Fibroblast of lung (primary cell): ENCODE measurements at places on chromosomes 1 and 21. TPM values are rescaled to one million over a fixed set of nuclear protein-coding genes. Genes with fewer than 3 reads are reported as not detected.

DNA sequence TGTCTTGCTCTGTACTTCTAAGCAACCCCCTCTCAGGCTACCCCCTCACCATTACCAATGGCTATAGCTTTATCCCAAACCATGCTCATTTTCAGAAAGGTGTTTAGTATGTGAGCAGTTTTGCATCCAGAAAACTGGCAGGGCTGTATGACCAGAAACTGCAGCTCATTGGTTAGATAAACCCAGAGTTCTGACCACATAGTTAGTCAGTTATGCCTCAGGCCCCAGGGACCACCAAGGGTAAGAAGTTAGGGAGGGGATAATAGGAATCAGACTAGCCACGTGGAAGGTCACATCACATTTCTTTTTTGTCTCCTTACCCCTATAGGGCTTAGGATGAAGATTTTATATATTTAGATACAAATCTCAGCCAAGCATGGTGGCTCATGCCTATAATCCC, 1.2 kb downstream of the ITGA10 start:
- H3K36me3 ChIP-seq = peaks cover 9% of the 10 kb centered on the region
- H3K27ac ChIP-seq = no peak overlapping the region
- H3K4me3 ChIP-seq = no peak overlapping the region
- no peaks in the 10 kb centered on the region for H3K27me3 ChIP-seq

DNA sequence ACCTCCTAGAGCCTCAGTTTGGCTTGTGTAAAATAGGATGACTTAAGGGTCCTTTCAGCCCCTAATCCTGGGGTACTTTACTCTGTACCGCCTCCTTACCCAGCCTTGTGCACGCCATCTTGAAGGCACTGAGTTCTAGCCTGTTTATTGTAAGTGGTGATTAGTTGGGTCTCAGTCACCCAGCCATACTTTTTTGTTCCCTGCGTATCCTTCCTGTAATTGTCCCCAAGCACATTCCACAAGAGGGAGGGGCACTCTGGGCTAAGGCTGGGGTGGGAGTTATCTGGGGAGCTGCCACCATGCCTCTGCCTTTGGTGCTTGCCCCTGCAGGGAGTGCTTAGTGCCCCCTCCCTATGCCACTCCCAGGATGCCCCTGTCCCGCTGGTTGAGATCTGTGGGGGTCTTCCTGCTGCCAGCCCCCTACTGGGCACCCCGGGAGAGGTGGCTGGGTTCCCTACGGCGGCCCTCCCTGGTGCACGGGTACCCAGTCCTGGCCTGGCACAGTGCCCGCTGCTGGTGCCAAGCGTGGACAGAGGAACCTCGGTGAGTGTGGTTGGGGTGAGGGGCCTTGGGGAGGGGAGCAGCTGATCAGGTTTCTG, 856 bp downstream of the FDPS start:
- H3K27ac ChIP-seq = peak overlapping the region; percentile 89
- no peak for DNase-seq
- peaks cover 6% of the 10 kb centered on the region for H3K4me1 ChIP-seq
- H3K36me3 ChIP-seq = peaks cover 9% of the 10 kb centered on the region

GRCh38 chr21:28683982-28684752, 308.5 kb downstream of the LTN1 start:
- H3K27ac ChIP-seq = no peak overlapping the region
- H3K36me3 ChIP-seq = no peaks in the 10 kb centered on the region
- no peak overlapping the region for H3K4me3 ChIP-seq
- DNase-seq = no peak

- peak overlapping the region; percentile 18 for H3K27ac ChIP-seq
- H3K4me3 ChIP-seq = no peak overlapping the region
- H3K4me1 ChIP-seq = peaks cover 15% of the 10 kb centered on the region
These were observed 2.6 kb downstream of the PFDN2 start for GRCh38 chr1:161115132-161115711.

Gene OR2T3
- not detected in 2 replicates for polyA plus RNA-seq

GRCh38 chr1:27603309-27603680, 649 bp downstream of the AHDC1 start:
- H3K4me3 ChIP-seq = peak overlapping the region; percentile 93
- DNase-seq = no peak
- H3K36me3 ChIP-seq = no peaks in the 10 kb centered on the region
- H3K27ac ChIP-seq = peak overlapping the region; percentile 57

GRCh38 chr1:41812453-41812852, 106.3 kb downstream of the HIVEP3 start:
- peak overlapping the region; percentile 71 for H3K27ac ChIP-seq
- no peak overlapping the region for H3K4me3 ChIP-seq
- peaks cover 5% of the 10 kb centered on the region for H3K4me1 ChIP-seq
- H3K36me3 ChIP-seq = no peaks in the 10 kb centered on the region
- no peaks in the 10 kb centered on the region for H3K27me3 ChIP-seq
- peak; percentile 89 for DNase-seq

GRCh38 chr1:203328714-203329122, 22.2 kb downstream of the FMOD start:
- no peak for DNase-seq
- H3K27ac ChIP-seq = no peak overlapping the region
- peaks cover 2% of the 10 kb centered on the region for H3K4me1 ChIP-seq
- H3K4me3 ChIP-seq = no peak overlapping the region
- no peaks in the 10 kb centered on the region for H3K36me3 ChIP-seq

GRCh38 chr1:26408604-26409003, 2.0 kb upstream of the LIN28A start:
- no peak overlapping the region for H3K27ac ChIP-seq
- peaks cover 40% of the 10 kb centered on the region for H3K27me3 ChIP-seq
- H3K36me3 ChIP-seq = no peaks in the 10 kb centered on the region
- no peaks in the 10 kb centered on the region for H3K4me1 ChIP-seq
- H3K4me3 ChIP-seq = no peak overlapping the region

GRCh38 chr1:32273391-32274208, 18.3 kb upstream of the HDAC1 start:
- no peaks in the 10 kb centered on the region for H3K36me3 ChIP-seq
- H3K27me3 ChIP-seq = peaks cover 32% of the 10 kb centered on the region
- H3K4me3 ChIP-seq = no peak overlapping the region
- peak; percentile 22 for DNase-seq
- H3K27ac ChIP-seq = no peak overlapping the region

DNA sequence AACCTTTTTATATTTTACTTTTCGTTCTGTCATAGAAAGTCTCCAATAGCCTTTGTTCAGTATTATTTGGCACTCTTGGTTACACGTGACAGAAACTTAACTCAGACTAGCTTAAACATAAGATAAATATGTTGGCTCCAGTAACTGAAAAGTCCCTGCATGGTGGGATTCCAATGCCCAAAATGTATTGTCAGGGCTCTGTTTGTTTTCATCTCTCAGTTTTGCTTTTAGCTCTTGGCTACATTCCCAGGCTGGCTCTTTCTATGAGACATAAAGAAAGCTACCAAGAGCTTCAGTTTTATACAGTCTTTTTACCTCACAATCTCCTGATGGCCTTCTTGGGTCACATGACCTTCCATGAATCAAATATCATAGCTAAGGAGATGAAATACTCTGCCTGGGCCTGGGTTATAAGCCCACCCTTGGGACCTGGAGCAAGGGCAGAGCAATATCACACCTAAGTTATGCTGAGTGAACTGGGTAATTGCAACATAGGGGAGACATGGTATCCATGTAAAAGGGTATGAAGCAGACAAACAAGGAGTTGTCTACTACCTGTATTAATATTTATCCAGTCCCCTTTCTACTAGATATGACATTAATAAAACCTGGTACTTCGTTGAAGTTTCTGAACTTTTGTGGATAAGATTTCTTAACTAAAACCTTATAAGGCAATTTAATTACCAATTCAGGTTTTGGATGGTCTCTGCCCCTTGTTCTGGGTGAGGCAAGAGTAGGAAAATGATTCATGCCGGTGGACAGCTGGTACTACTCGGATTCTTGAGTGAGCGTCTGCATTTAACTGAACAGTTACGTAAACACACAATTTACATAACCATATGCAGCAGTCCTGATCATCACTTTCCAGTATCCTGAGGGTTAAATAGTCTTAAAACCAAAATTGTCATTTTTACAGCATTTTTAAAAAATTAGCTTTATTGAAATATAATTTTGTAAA, 442.3 kb downstream of the GPATCH2 start:
- H3K36me3 ChIP-seq = no peaks in the 10 kb centered on the region
- H3K27me3 ChIP-seq = no peaks in the 10 kb centered on the region
- H3K4me1 ChIP-seq = no peaks in the 10 kb centered on the region
- peak; percentile 68 for DNase-seq
- H3K4me3 ChIP-seq = no peak overlapping the region

GRCh38 chr1:15975358-15975804, 520 bp downstream of the ZBTB17 start:
- no peaks in the 10 kb centered on the region for H3K4me1 ChIP-seq
- peak; percentile 59 for DNase-seq
- H3K36me3 ChIP-seq = peaks cover 12% of the 10 kb centered on the region

DNA sequence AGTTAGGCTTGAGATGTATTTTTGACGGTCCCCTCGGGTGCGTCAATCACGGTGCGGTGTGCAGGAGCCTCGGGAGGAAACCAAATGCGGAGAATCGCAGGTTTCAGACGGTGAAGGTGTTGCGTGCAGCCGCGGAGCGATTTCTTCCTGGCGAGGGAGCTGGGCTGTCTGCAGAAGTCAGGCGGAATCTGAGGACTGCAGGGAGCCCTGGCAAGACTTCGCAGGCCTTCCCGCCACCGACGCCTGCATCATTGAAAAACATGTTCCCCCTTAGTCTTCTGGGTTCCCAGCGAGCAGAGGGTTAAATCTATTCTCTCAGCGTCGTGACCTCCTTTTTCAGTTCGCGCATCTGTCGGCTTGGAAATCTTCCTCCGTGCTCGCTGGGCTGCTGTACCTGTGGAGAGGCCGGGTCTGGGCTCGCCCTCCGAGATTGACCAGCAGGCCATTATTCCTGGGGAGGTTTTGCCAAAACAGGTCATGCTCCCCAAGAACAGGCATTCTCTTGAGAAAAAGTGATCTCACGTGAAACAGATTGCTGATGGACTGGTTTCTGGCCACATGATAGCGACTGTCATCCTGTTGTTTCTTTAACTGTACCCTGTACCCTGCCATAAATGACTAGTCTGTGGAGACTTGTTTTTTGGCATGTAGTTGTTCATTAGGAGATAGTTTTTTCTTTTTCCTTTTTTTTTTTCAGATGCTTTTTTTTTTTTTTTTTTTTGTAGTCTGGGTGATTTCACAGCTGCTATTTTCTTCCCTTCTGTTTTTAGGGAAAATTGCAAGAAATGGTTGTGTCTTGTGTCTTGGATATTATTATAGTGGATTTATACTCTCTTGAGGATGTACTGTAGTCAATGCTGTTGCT, 894 bp downstream of the EPB41 start:
- DNase-seq = peak; percentile 54
- no peak overlapping the region for H3K27ac ChIP-seq
- H3K4me3 ChIP-seq = peak overlapping the region; percentile 67
- no peaks in the 10 kb centered on the region for H3K4me1 ChIP-seq

GRCh38 chr21:42148097-42148496, 70.8 kb upstream of the ABCG1 start:
- no peaks in the 10 kb centered on the region for H3K4me1 ChIP-seq
- H3K36me3 ChIP-seq = no peaks in the 10 kb centered on the region

Gene KIAA0040
- 0.18 and 24.7 TPM in 2 replicates for polyA plus RNA-seq

GRCh38 chr1:84724128-84724860, 34.0 kb upstream of the SSX2IP start:
- no peak for DNase-seq
- H3K4me3 ChIP-seq = no peak overlapping the region
- no peaks in the 10 kb centered on the region for H3K27me3 ChIP-seq
- H3K27ac ChIP-seq = no peak overlapping the region
- H3K4me1 ChIP-seq = peaks cover 12% of the 10 kb centered on the region

GRCh38 chr1:154879038-154879421, 8.9 kb upstream of the KCNN3 start:
- no peaks in the 10 kb centered on the region for H3K36me3 ChIP-seq
- H3K27ac ChIP-seq = no peak overlapping the region
- no peak for DNase-seq
- H3K4me1 ChIP-seq = no peaks in the 10 kb centered on the region

Gene PODN
- polyA plus RNA-seq = 21.8 and 31.6 TPM in 2 replicates

GRCh38 chr1:17297991-17298390, 10.0 kb upstream of the PADI4 start:
- H3K4me3 ChIP-seq = no peak overlapping the region
- no peak overlapping the region for H3K27ac ChIP-seq
- H3K36me3 ChIP-seq = no peaks in the 10 kb centered on the region
- DNase-seq = no peak
- no peaks in the 10 kb centered on the region for H3K4me1 ChIP-seq

Gene LHX8
- not detected in 2 replicates for polyA plus RNA-seq

Gene OLIG2
- not detected in 2 replicates for polyA plus RNA-seq

Gene SFN
- 0.19 and 0.34 TPM in 2 replicates for polyA plus RNA-seq

GRCh38 chr1:222375701-222376100, 172.2 kb downstream of the HHIPL2 start:
- peaks cover 7% of the 10 kb centered on the region for H3K4me1 ChIP-seq
- H3K4me3 ChIP-seq = no peak overlapping the region
- peak; percentile 61 for DNase-seq
- H3K27ac ChIP-seq = no peak overlapping the region

DNA sequence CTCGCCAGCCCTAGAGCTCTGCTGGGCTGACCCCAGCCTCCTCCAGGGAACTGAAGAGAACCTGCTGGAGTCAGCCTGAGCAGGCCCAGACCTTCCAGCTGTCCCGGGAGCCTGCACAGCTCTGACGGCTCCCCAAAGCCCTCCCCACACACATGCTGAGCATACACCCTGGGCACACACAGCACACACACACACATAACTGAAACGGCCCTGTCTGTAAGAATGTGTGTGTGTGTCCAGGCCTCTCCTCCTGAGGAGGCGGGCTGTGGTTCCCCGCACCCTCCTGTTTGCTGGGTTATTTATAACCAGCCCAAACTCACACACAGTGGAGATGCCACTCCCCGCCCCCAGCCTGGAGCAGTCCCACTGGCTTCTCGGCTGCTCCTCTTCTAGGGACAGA, 20.2 kb downstream of the SDC3 start:
- no peak overlapping the region for H3K4me3 ChIP-seq
- H3K36me3 ChIP-seq = no peaks in the 10 kb centered on the region
- H3K27me3 ChIP-seq = no peaks in the 10 kb centered on the region
- DNase-seq = peak; percentile 96
- H3K27ac ChIP-seq = peak overlapping the region; percentile 39

Gene IL19
- not detected in 2 replicates for polyA plus RNA-seq

Gene ZNF683
- not detected in 2 replicates for polyA plus RNA-seq

Gene SLFNL1
- polyA plus RNA-seq = 0.01 TPM in 1 of 2 replicates, not detected in the other

DNA sequence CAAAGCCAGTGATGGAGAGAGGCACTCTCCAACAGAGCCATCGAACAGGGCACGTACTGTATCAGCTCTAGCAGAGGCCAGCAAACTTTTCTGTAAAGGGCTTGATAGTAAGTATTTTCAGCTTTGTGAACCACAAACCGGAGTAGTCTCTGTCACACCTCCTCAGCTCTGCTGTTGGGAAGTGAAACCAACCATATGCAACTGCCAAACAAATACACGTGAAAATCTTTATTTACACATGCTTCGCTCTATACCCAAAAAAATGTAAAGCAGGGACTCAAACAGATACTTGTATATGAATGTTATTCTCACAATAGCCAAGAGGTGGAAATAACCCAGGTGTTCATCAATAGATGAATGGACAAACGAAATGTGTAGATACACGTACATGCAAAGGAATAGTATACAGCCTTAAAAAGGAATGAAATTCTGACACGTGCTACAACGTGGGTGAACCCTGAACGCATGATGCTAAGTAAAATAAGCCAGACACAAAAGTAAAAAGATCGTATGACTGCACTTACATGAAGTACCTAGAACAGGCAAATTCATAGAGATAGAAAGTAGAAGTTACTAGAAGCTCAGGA, 39.0 kb downstream of the SETD4 start:
- no peak overlapping the region for H3K27ac ChIP-seq
- peaks cover 4% of the 10 kb centered on the region for H3K4me1 ChIP-seq
- H3K4me3 ChIP-seq = no peak overlapping the region
- DNase-seq = no peak
- H3K36me3 ChIP-seq = no peaks in the 10 kb centered on the region
- H3K27me3 ChIP-seq = no peaks in the 10 kb centered on the region
